RPMI7951 (cell line): ENCODE measurements at places on chromosomes 4 and X. TPM values are rescaled to one million over a fixed set of nuclear protein-coding genes. Genes with fewer than 3 reads are reported as not detected.

DNA sequence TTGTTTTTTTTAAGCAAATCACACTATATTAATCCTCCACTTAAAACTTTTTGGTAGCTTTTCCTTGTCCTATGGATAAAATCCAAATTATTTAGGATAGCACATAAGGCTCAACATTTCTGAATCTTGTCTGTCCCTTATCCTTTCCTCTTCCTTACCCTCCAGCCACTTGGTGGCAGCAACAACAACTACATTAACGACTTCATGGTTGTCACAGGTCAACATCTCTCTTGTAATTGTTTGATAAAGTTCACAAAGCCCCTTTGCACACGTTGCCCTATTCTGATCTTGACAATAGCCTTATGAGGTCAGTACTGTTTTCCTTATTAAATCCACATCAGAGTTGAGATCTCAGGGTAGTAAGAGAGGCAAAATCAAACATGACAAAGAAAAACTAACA lies 269.0 kb upstream of the PABPC4L start:
- DNase-seq: peak; percentile 0

The PDLIM3 gene
- total RNA-seq: 13.6 and 21.7 TPM in 2 replicates

The PDCL2 gene
- not detected in 2 replicates for total RNA-seq

- DNase-seq: no peak
Observed at GRCh38 chr4:31045151-31045550, 325.0 kb downstream of the PCDH7 start.

GRCh38 chrX:52420824-52421443 lies 52.1 kb downstream of the XAGE2 start:
- DNase-seq: no peak

The XKRX gene
- 0.10 and 0.12 TPM in 2 replicates for total RNA-seq

DNA sequence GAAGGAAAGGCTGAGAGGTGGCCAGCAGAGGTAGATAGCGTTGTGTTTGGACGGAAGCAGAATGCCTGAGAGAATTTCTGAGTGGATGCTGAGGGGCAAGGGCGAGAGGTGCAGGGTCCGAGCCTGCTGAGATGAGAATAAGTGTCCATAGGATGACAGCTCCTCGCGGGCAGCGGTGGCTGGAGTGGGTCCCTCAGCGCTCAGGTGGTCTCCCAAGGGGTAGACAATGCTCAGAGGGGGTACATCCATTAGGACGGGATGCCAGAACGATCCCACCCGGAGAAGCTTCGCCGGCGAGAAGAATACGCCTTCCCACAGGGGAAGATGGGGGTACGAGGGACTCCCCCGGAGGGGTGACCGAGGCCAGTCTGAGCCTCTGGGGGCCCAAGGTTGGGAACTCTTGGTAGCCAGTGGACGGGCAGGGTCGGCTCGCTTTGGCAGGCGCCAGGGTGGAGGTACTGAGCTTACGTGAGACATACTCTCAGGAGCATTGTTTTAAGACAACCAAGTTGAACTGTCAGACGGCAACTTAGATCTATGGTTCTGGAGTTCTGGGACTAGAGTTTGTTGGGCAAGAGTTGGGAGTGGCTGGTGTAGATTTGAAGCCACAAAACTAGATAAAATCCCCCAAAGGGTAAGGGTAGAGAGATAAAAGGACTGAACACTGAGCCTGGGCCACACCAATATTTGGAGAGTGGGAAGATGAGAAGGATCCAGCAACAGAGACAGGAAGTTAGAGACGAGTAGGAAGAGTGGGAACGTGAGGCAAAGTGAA lies 15.8 kb downstream of the BRCC3 start:
- no peak for DNase-seq

DNA sequence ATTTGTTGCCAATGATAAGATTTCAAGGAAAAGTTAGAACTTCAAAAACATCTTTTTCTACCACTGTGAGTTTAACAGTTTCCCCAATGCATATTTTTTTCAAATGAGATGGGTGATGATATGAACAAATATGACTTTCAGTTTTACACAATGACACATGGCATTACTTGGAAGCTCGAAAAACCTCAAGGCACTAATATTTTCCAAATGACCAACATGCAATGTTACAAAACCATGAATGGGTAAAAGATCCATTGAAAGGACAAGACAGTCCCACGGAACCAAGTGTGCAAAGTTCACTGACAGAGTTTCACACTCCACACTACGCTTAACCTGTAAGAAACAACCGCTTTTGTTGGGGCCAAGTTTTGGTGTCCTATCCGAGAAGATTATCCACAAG lies 84.5 kb downstream of the CD99L2 start:
- peak; percentile 12 for DNase-seq

DNA sequence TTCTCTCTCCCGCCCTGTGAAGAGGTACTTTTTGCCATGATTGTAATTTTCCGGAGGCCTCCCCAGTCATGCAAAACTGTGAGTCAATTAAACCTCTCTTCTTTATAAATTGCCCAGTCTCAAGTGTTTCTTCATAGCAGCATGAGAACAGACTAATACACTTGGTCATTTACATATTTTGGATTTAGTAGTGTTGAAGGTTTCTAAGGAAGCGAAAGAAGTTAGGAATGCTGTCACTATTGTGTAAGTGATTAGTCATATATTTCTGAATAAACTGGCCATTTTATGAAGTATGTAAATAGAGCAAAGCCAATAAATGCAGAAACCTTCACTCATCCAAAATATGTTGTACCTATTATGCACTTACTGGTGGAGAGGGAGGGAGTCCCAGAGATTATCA lies 34.4 kb upstream of the GK2 start:
- DNase-seq: no peak

DNA sequence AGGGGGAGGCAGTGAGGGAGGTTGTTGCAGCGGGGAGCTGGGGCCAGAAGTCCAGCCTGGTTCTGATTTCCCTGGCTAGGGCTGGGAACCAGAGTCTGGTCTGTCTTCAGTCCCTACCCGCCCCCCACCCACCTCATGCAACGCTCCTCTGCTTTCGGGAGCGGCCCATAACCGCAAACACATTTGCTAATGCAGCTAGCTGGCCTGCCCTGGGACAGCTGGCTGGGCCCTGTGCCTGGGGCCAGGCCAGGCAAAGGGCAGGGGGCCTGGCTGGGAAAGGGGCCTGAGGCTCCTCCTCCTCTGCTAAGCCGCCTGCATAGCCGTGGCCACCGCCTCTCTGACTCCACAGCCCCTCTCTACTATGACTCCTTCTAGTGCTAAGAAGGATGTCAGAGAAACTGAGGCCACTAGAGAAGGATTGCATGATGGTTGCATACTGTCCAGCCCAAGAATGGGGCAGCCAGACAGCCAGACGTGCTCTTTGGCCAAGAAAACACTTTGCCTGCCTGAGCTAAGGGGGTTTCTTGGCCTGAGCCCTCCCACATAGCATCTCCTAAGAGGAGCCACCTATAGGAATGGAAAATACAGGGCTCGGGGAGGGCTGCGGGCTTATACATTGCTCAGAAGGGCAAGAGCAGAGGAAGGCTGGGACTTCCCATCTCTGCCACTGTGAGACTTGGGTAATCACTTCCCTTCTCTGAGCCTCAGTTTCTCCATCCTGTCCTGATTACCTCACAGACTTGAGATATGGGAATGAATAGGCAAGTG lies 76.9 kb downstream of the PJA1 start:
- DNase-seq: peak; percentile 27
